Effector CD4-positive, alpha-beta T cell (primary cell): ENCODE measurements at places on chromosomes 12 and 14.

- no peak for DNase-seq
These were observed 6.4 kb upstream of the GAS2L3 start for GRCh38 chr12:100566887-100567637.

DNA sequence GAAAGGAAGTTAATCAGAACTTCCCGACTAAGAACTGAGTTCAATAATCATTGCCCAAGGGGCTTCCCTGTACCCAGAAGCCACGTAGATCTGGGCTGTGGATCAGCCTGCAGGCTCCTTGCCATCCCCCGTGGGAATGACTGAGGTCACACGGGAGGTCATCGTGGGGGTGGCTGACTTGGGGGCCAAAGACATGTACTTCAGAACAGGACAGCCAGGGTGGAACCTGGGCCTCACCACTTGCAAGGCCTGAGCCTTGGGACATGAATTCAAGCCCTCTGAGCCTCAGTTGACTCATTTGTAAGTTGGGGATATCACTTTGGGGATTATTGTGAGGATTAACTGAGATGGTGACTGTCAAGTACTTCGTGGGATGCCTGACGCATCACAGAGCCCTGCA, 221.0 kb downstream of the SLC41A2 start:
- DNase-seq: no peak

DNA sequence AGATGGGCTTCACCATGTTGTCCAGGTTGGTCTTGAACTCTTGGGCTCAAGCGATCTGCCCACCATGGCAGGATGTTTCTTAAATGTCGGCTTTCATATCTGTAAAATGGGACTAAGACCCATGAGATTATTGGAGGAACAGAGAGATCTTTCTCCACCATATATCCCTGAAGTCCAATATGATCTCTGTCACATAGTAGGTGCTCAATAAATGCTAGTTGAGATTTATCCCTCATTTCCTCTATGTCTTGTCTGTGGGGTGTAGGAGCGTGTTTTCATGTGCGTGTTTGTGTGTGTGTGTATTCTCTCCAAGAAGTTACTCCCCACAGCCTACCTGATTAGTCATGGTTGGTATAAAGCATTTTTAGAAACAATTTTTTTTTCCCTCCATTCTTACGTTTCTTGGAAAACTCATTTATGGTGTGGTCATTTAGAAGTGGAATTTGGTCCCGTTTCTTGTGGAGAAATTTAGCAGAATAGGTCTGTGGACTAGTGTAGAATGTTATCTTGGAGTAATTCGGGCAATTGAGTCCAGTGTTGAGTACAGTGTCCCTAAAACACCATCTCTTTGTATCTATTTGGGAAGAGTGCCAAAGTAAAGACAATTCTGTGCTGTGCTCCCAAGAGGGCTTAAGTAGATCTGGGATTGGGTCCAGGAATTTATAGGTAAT, 4.3 kb downstream of the STRAP start:
- no peak for DNase-seq

- DNase-seq: no peak
These were observed 112.8 kb upstream of the PELI2 start for GRCh38 chr14:56005191-56006053.
